ENCODE measurements at places on chromosomes 12 and 14. TPM values are rescaled to one million over a fixed set of nuclear protein-coding genes. Genes with fewer than 3 reads are reported as not detected.

Gene RHEBL1
- 1.9 TPM for total RNA-seq

Gene ATP6V1D
- 47.4 TPM for total RNA-seq

Gene PTGER2
- total RNA-seq = not detected

Gene FBLN5
- 0.26 TPM for total RNA-seq

Gene KRT82
- not detected for total RNA-seq

Gene SYCP3
- total RNA-seq = not detected

Gene PZP
- total RNA-seq = 0.26 TPM

Gene CISTR
- not detected for total RNA-seq

Gene NDRG2
- 2.1 TPM for total RNA-seq

Gene ANP32D
- not detected for total RNA-seq

Gene ACSM4
- not detected for total RNA-seq

Gene GLS2
- total RNA-seq = 0.13 TPM

Gene REP15
- 5.4 TPM for total RNA-seq

Gene SALL2
- 0.13 TPM for total RNA-seq

Gene P2RX7
- 3.9 TPM for total RNA-seq

Gene CLECL1
- not detected for total RNA-seq

Gene CD4
- not detected for total RNA-seq

Gene ZBTB25
- 3.1 TPM for total RNA-seq

Gene MUCL1
- total RNA-seq = not detected

Gene UBE2N
- 118 TPM for total RNA-seq

Gene SPIC
- not detected for total RNA-seq

Gene NTF3
- total RNA-seq = not detected

Gene SLC8B1
- total RNA-seq = 15.6 TPM

Gene TMEM119
- not detected for total RNA-seq

Gene KRT77
- not detected for total RNA-seq

Measured in dermis microvascular lymphatic vessel endothelial cell (primary cell).